ENCODE measurements at places on chromosomes 4 and X. TPM values are rescaled to one million over a fixed set of nuclear protein-coding genes. Genes with fewer than 3 reads are reported as not detected.
A peak's percentile ranks its signal among the peaks of the same experiment; 100 is the strongest.

DNA sequence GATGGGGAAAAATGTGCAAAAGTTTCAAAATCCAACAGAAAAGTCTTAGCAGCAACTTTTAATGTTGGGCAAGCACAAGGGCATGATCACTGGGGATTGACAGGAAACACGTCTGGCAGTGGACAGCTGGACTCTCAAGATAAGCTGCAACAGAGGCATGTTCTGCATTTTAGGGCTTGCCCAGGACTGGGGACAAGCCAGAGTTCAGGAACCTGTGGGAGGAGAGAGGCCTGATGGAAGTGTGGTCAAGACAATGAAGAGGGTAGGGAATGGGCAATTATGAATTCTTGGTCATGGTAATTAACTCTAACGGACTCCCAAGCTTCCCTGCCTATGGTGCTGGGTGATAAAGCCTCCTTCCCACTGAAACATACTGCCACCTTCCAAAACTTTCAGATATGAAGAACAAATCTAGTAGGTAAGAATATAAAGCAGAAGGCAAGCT is 48.4 kb downstream of the ANXA3 start:
- peak; percentile 3 for DNase-seq

DNA sequence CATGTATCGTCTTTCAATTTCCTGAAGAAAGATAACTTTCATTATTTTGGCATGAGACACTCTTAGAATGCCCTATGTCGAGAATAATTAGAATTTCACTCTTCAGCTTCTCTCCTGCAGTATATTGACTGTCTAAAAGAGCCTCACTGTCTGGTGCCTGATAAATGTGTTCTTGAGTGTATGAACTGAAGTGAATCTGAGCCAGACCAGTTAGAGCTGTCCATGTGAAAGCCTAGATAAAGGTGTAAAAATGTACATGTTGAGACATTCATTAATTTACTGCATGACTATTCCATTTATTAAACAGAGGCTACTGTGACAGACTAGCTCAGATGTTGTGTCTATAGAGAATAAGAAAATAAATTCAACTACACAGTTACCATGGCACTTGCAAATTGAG is 283.2 kb downstream of the PCDH18 start:
- no peak for DNase-seq

FHDC1 gene
- 0.03 TPM for polyA plus RNA-seq

GRCh38 chr4:53854991-53855568 is 209.3 kb downstream of the CHIC2 start:
- DNase-seq, result no peak

DNA sequence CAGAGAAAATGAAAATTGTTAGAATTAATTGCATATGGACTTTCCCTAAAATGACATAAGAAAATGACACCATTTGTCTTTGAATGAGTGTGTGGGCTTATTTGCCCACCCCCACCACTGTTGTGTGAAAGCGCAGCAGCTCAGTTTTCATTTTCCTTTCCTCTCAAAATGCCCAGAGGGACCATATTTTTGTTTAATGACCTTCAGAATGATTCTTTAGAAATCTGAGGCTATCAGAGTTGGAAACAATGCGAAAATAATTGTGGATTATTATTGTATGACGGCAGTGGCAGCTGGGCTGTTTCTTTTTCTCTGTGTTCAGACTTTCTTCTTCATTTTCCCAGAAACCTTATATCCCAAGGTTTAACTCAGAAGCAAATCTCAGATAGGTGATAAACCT is 44.6 kb upstream of the TEX13A start:
- no peak for DNase-seq

All from SK-N-SH (cell line).